ENCODE measurements at places on chromosomes 11 and 22.

- DNase-seq = no peak
Observed at GRCh38 chr22:20175597-20175900, 24.7 kb upstream of the CCDC188 start.

GRCh38 chr11:26088391-26088790, 243.5 kb upstream of the ANO3 start:
- no peak for DNase-seq

GRCh38 chr22:50556703-50557102, 6.0 kb downstream of the SYCE3 start:
- no peak for DNase-seq

DNA sequence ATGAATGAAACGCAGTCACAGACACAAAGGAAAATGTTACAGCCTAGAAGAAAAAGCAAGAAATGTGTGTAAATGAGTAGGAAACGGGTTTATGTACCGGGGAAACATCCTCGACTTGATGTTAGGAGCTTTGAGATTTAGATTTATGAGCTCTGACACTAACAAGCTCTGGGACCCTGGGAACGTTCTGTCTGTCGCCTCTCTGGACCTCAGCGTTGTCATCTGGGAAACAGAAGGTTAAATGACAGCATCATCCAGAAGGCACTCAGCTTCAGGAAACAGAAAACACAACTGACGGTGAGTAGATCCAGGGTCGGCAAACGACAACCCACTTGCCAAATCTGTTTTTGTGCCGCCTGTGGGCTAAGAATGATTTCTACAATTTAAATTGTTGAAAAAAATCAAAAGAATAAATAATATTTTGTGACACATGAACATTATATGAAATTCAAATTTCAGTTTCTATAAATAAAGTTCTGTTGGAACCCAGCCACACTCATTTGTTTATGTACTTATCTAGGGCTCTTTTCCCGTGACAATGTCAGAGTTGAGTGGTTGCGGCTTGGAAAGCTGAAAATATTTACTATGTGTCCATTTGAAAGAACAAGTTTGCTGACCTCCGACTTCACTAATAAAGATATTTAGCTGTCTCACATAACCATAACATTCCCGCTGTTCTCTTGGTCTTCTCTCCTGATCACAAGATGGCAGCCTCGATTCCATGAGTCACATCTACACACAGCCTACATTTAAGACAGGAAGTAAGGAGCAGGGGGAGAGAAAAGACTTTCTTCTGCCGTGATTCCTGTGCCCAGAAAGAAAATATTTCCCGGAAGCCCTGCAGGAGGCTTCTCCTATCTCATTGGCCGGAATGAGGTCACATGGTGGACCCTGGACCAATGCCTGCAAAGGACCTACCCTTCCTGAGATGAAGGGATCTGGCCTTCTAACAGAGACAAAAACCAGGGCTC, 47.1 kb upstream of the SYT13 start:
- peak; percentile 3 for DNase-seq

DNA sequence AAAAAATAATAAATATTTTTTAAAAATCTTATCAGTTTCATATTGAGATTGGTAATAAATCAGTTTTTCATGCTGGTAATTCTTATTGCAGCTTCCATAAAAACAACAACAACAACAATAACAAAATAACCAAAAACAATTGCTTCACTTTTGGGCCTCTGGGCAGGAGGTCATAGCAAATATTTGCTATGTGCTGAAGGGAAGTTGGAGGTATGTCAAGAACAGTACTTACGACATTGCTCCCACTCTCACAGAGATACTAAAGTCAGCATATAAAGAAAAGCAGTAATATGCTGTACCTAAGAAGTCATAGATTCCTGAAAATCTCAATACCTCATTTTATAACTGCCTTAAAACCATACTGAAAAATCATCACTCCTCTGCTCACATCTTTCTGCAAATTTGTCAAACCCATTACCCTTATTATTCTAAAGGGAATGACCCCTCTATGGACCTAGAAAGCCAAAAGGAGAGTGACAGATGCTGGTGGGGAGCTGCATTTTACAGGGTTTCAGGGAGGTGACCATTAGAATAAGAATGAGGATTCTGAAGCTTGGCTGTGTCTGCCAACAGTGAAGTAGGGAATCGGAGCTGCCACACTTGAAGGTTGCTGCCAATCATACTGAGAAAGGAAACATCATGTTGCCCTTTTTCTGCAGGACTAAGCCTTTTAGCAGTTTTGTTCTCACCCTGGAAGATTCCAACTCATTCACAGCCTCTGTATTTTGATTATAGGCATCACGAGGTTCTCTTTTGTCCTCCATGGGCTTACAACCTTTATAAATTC, 742.9 kb downstream of the LRRC4C start:
- no peak for DNase-seq

- DNase-seq = no peak
Observed at GRCh38 chr22:24845041-24845898, 39.3 kb downstream of the SGSM1 start.

- no peak for DNase-seq
Observed at GRCh38 chr11:94550513-94550912, 6.8 kb downstream of the FUT4 start.

DNA sequence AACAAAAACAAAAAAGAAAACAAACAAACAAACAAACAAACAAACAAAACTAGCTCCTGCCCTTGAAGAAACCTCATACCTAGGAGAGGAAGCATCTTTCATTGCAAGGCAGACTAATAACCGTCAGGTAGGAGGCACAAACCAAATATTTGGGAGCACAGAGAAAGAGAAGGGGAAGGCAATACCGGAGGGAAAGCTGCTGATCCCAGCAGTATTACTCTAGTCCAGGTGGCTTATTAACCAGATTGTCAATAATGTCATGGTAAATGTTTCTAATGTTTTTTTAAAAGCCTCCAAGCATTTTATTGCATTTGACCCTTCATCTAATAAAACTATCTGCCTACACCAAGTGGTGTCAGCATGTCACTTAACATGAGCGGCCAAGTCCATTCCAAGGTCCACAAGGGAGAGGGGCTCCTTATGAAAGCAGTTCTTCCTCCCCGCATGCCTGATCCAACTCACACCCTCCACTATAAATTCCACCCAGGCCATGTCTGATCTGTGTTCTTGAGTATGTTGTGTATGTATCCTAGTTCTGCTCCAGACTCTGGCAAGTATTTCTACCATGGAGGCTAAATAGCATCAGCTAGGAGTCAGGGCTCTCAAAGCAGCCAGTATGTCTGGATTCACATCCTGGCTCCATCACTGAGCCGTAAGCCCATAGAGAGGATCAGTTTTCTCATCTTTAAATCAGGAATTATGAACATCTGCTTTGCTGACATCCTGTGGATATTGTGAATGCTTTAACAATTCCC, 208.1 kb upstream of the TENM4 start:
- no peak for DNase-seq

DNA sequence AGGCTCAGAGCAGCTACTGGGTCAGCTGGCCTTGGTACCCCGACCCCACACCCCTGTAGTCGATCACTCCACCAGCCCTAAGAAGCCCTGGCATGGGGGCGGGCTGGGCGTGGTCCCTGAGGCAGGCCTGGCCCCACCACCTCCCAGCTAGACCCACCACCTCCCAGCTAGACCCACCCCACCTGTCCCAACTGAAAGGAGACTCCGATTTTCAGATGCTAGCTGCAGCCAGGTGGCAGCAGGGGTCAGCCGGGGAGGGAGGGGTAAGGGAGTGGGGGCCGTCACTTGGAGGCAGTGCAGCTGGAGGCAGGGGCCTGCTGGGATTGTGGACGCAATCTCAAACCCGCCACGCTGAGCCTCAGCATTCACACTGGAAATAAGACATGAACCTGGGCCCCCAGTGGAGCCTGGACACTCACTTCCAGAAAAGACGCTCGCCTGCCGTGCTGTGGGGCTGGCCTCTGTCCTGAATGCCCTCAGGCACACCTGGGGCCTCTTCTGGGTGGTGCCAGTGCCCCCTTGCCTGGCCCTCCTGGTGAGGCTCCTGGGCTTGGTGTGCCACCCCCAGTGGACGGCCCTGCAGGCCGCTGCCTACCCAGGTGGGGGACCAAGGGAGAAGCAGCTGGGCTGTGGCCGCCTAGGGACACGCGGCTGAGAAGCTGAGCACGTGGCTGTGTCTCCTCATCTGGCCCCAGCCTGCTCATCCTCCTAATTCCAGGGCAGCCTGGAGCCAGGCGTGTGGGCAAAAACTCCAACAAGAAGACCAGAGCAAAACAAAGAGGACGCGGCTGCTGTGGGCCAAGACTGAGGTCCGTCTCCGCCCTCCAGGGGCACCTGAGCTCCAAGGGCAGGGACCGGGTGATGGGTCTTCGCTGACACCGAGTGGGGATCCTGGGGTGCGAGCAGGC, 26.7 kb downstream of the OSBPL5 start:
- no peak for DNase-seq

- DNase-seq = no peak
Observed at GRCh38 chr11:57240757-57241156, 3.7 kb upstream of the APLNR start.

DNA sequence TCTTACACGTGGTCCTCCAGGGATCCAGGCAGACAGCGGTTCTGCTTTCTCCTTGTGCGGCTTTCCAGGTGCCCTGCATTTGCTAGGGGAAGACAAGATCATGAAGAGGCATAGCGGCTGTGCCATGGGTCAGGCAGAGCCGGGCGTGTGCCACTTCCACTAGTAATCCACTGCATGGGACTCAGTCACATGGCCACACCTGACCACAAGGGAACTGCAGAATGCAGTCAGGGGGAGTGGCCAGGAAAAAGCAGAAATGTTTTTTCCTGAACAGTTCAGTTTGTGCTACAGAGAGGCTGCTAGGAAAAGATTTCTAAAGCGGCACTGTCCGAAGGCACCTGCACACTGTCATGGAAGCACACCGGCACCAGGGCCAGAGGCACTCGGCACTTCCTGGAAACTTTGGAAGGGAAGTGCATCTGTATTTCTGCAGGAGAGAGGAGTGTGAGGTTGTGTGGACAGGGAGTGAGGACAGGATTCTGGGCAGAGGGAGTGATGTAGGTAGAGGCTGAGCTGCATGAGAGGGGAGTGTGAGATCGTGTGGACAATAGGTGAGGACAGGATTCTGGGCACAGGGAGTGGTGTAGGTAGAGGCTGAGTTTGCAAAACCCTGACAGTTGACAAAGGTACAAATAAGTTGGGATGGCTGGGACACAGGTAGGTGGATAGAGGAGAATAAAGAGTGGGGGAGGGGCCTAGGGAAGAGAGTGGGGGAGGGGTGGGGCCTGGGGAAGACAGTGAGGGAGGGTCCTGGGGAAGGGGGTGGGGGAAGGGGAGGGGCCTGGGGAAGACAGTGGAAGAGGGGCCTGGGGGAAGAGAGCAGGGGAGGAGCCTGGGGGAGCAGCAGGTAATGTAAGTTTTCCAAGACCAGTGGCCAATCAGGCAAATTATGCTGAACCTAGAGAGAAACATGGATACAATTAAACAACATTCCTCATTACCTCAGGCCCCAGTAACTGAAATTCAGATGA, 1436.3 kb downstream of the TBC1D22A start:
- no peak for DNase-seq

- no peak for DNase-seq
Observed at GRCh38 chr11:110029714-110030113, 63.5 kb upstream of the ZC3H12C start.

DNA sequence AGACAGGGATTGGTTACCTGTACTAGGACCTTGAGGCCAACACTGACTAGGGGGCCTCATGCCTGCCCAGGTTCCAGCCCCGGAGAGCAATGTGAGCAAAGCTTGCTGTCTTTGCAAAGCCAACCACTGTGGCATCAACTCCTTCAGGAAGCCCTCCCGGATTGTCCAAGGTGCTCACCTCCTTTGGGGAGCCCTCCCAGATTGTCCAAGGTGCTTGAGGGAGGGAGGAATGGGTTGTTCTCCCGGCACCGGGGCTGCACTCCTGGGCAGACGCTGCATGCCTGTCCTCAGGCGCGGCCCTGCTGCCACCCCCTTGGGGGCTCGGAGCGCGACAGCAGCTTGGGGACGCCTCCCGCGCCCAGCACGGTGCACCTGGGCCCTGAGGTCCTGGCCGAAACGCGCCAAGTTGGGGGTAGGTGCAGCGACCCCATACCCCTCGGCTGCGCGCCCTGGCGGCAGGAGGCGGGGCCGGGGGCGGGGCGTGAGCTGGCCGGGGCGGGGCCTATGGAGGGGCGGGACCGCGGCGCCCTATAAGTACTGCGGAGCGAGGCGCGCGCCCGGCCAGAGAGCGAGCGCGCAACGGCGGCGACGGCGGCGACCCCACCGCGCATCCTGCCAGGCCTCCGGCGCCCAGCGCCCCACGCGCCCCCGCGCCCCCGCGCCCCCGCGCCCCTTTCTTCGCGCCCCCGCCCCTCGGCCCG, at the start of gene CD81:
TSS of gene CD81 (plus strand) at position 560 of the 701 bp plus-strand sequence. CDS start 240 bp downstream, outside the sequence.
- peak; percentile 54 for DNase-seq

DNA sequence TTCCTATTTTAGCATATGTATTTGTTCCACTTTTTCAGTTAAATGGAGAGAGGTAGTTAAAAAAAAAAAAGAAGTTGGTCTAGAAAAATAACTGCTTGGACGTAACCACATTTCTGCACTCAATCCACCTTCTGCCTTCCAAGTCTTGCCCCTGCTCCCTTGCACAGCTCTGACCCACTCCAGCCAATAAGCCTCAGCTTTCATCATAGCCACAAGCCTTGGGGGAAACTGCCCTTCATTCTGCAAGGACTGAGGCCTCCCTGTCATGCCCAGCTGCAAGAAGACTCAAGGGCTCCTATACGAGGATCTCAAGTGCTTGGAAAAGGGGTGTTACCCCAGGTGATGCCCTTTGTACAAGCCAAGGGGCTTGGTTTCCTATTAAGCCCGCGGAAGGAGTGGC, 36.0 kb upstream of the OAF start:
- DNase-seq = no peak

GRCh38 chr11:120134106-120134930, 3.6 kb downstream of the TRIM29 start:
- no peak for DNase-seq

- DNase-seq = no peak
Observed at GRCh38 chr11:15334766-15335165, 220.0 kb downstream of the INSC start.

DNA sequence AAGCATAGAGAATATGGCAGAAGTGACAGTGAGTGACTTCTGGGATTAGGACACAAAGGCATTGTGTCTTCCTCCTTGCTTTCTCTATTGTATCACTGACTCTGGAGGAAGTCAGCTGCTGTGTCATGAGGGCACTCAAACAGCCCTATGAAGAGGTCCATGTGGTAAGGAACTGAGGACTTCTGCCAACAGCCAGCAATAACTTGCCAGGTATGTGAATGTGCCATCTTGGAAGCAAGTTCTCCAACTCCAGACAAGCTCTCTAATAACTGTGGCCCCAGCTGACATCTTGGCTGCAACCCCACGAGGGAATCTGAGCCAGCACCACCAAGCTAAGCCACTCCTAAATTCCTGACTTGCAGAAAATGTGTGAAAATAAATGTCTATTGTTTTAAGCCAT, 83.6 kb upstream of the ZBED5 start:
- DNase-seq = no peak

GRCh38 chr11:17188675-17189074, 19.1 kb downstream of the PIK3C2A start:
- DNase-seq = no peak
